Kasumi-1 (cell line): ENCODE measurements at places on chromosomes 13 and 19.

DNA sequence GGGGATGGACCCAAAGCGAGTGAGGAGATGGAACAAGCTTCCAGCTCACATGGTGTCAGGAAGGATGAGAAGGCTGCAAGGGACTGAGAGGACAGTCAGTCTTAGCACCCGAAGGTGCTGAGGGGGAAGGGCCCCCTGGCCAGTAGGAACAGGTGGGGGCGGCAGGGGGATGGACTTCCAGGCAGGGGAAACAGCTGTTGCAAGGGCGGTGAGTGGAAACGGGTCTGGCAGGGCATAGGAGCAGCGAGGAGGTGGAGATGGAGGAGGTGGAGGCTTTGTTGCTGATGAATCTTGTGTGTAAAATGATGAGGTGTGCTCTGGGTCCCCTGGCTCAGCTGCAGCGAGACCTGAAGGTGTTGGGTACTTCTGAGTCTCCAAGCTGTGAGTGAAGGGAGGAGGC is 1.2 kb downstream of the MAP1S start:
- DNase-seq: no peak

DNA sequence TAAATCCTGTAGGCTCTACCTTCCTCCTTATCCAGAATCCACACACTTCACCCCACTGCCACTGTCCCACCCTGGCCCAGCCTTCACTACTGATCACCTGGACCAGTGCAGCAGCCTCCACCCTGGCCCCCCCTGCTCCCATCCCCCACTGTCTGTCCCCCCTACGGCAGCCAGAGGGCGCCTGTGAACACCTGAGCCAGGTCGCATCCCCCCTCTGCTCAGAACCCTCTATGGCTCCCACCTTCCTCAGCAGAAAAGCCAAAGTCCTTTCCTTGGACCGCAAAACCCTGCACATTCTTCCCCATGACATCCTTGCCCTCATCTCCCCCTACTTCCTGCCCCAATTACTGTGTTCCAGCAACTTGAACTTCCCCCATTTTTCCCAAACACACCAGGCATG is 20.6 kb downstream of the ELAVL3 start:
- DNase-seq: no peak

DNA sequence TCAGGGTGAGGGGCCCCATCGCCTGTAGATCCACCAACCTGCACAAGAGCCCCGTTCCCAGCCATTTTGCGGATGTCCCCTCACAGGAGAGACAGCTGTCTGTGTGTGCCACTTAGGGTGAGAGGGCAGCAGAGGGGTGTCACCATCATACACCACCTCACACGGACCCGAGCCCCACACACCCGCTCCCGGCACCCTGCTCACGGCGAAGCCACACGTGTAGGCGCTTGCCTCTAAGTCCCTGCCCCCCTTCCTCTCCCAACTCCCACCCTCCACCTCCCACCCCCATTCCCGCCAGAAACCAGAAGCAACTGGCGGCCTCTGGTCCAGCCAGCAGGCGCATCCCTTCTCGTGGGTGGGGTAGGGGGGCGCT is 4.0 kb upstream of the DPF1 start:
- no peak for DNase-seq

DNA sequence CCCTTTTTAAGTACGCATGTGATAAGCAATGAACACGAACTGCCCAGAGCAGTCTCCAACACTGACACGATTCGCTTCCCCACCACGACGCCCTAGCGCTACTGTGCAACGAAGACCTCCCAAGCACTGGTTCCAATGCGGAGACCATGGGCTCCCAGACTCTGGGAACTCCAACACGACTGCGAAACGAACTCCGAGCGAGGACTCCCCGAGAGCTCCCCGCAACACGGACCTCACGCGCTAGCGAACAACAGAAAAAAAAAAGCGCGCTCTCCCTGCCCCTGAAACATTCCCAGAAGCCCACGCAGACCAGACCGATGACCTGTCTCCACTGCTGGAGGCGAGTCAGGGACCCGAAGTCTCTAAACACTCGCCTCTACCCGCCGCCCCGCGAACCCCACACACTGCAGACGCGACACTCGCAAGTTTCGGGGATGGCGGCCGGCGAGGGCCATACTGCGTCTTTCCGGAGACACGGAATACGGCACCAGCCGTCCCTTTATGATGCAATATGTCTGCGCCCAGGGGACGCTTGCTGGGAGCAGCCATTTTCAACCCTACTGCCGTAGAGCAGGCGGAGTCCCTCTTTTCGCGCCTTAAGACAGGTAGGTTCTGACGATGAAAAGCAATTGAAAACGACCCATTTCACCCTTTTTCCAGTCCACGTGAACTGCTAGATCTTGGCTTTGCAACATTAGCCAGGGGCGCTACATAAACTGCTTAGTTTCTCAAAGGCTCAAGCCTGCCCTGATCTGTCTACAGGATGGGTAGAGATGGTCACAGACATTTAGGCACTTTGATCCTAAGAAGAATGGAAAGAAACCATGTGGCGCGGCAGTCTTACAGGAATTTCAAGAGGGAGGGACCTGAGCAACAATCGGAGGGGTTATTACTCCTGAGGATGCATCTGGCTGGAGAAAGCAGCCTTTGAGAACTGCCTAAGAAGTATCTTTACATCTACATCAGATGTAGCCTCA is at the start of gene ZNF577:
TSS of gene ZNF577 (minus strand) at position 430 of the 977 bp plus-strand sequence. CDS start 7,569 bp downstream, outside the sequence.
- no peak for DNase-seq

GRCh38 chr13:89163096-89163495 is 1491.9 kb downstream of the SLITRK5 start:
- DNase-seq: no peak

- no peak for DNase-seq
Observed at GRCh38 chr19:33225458-33225926, at the start of gene SLC7A10. TSS of gene SLC7A10 (minus strand) at chr19:33225850. CDS start at chr19:33225703, 147 bp downstream.
